ENCODE measurements at places on chromosomes 12 and 14.
A peak's percentile ranks its signal among the peaks of the same experiment; 100 is the strongest.

- no peak for DNase-seq
These were observed 187.8 kb downstream of the DACT1 start for GRCh38 chr14:58825606-58826005.

DNA sequence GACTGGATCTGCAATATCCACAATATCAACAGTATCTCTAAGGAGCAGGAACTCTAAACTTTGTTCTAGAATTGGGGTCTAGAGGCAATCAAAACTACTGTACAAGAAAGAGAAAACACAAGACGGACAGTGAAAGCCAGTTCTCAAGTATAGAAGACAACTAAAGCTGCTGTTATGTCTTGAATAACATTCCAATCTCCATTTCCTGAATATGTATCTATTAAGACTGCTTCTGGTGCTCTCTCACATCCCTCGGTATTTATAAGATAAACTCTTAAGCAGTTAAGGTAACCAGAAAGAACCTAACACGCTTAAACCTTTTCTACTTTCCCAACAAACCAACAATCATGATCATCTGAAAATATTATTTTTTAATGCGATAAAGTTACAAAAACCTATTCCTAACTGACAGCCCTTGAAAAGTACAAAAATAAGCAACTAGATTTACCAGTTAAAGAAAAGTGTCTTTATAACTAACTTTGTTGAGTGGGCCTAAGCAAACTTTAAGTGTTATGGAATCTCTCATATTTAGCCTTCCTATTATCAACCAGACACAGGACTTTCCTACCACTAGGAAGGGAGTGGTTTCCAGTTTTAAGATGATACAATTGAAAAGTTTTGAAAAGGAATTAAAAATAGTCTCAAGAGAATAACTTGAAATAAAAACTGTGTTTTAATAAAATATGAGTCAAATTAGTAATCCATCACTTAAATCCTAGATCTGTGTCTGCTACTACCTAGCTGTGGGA is 30.7 kb downstream of the NUMB start:
- no peak for DNase-seq

DNA sequence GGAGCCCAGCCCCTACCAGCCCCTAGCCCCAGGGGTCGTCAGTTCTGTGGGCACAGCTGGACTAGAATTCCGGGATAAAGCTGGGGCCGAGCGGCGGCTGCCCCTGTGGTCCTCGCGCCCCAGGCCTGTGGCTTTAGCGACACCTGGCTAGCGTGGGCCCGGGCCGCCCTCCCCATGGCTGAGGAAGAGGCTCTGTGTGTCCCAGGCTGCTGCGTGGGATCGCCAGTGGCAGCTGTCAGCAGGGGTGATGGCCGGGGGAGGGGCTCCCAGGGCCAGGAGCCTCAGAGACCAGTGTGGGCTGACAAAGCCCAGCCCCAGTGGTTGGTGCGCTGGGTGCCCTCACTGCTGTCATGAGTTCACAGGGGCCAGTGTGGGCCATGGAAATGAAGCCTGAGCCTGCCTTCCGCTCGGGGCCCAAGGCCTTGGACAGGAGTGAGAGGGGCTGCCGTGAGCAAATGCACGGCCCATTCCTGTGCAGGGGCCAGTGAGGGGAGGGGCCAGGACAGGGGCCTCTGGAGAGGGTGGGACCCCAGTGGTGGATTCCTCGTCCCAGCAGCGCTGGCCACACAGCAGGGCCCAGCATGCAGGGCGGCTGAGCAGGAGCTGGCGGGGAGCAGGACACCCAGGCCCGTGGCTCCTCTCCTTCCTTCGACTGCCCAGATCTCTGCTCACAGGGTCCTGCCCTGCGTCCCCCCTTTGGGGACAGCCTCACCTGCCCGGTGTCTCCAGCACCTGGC is 11.4 kb downstream of the FBRSL1 start:
- no peak for DNase-seq

GRCh38 chr12:96872961-96873360 is 34.1 kb upstream of the NEDD1 start:
- DNase-seq, result no peak

DNA sequence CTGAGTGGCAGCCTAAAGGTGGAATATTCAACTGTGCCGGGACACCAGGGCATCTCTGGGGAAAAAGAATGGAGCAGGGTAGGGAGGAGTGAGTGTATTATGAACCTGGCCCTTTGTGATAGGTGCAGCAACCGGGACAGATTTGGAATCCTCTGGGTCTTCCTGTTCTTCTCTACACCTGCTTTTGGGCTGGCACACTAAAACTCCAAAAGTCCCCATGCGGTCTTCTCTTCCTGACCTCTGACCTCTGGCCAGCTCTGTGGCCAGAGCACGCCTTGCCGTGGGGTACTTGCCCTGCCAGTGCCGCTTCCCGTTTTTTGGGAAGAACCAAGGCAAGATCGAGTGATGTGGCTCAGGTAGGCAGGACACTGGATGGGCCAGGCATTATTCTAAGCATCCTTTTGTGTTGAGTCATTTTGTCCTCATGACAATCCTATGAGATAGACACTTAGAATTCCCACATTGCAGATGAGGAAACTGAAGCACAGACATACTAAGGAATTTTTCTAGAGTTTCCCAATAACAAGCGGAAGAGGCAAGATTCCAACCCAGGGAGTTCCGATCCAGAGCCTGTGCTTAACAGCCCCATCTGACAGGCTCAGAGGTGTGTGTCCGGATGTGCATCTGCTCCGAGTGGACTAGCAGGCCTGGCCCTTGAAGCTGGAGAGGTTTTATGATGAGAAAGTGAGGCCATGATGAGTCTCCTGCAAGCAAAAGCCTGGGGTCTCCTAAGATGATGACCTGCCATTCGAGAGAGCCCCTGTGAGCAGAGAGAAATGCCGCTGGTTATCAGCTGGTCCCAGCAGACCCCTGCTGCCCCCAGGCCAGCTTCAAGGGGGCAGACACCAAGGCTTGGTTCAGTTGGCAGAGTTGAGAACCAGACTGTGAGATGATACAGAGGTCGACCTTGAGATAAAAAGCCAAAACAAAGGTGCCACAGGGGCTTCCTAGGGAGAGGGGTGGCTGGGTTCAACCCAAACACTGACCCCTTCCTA is 67.9 kb upstream of the ESRRB start:
- DNase-seq, result no peak

- DNase-seq, result no peak
These were observed 300.7 kb upstream of the SYT1 start for GRCh38 chr12:78563826-78564225.

- DNase-seq, result no peak
These were observed 17.4 kb upstream of the PYGL start for GRCh38 chr14:50961605-50962221.

- no peak for DNase-seq
These were observed 121.8 kb downstream of the TBC1D30 start for GRCh38 chr12:64946132-64946829.

DNA sequence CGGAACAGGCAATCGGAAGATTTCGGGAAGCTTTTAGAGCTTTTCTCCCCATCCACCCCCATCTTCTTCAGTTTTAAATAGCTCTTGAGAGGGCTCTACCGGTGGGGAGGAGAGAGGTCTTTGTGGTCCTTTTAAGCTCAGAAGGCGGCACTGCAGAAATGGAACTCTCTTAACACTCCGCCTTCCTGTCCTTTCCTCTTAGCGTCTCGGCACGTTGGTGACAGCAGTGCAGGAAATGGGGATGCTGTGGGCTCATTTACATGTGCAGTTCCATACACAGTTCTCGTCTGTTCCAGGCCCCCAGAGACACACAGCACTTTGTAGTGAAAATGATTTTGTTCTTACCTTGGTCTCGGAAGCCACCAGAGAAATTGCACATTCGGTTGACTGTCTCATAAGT is 50.4 kb upstream of the RIN3 start:
- peak; percentile 49 for DNase-seq

GRCh38 chr12:84803661-84804060 is 108.9 kb downstream of the SLC6A15 start:
- no peak for DNase-seq

DNA sequence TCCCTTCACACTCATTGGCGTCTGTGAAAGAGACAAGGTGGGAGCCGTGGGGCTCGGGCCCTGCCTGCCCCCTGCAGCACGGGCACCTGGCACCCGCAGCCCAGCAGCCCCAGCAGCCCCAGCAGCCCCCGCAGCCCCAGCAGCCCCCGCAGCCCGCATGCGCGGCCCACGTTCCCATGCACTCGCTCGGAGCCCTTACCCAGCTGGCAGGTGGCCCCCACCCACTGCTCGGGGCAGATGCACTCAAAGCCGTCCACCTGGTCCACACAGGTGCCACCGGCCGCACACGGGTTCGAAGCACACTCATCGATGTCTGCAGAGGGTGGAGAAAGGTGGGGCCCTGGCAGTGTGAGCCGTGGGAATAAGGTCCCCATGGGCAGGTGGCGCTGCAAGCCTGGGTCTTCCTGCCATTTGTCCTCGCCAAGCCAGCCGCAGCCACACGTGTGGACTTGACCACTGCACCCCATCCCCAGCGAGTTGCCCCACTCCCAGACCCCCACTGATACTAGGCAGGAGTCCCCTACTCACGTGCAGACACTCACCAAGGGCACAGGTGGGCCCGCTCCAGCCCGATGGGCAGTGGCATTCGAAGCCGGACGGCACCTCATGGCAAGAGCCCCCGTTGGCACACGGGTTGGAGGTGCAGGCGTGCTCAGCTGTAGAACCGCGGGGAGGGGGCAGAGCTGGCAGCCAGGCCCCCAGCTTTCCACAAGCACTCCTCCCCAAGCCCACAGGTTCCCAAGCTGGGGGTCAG is 17.3 kb downstream of the JAG2 start:
- no peak for DNase-seq

DNA sequence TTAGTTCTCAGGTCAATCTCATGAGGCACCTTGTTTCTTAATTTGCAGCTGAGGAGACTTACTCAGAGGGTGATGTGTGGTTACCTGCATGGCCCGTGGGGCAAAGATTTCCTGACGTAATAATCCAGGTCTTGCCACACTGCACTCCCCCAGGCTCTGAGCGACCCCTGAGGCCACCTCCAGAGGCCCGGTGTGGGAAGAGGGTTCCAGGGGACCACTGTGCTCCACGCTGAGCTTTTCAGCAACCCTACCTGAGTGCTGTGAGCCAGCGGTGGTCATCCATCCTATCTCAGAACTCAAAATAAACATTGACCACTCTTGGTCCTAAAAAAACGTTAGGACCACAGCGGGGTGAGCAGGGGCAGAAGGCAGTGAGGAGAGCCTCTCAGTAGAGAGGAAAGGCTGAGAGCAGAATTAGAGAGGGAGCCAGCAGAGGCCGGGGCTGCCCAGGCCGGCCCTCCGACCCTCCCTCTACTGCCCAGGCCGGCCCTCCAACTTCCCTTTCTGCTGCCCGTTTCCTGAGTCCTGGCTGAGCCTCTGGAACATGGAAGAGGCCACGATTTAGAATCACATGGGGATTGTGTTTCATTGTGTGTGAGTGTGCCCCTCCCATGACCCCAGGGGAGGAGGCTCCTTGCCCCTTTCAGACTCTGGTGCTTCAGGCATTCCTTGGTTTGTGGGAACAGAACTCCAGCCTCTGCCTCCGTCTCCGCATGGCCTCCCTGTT is 188.2 kb upstream of the DIO3 start:
- peak; percentile 17 for DNase-seq

- DNase-seq, result no peak
These were observed 58.6 kb upstream of the MYF6 start for GRCh38 chr12:80648881-80649280.

- DNase-seq, result no peak
These were observed 131.6 kb downstream of the SAMD4A start for GRCh38 chr14:54698501-54698900.

GRCh38 chr12:64070454-64070853 is 151.6 kb downstream of the KICS2 start:
- no peak for DNase-seq

GRCh38 chr12:29563636-29564035 is 66.2 kb upstream of the OVCH1 start:
- DNase-seq, result no peak

GRCh38 chr12:109609342-109609741 is 35.7 kb downstream of the MVK start:
- DNase-seq, result no peak

GRCh38 chr12:49649445-49649844 is 26.1 kb downstream of the PRPF40B start:
- DNase-seq, result no peak

- DNase-seq, result no peak
These were observed 82.3 kb downstream of the SPPL3 start for GRCh38 chr12:120821878-120822277.

- DNase-seq, result no peak
These were observed 8.2 kb upstream of the SMUG1 start for GRCh38 chr12:54197010-54197409.

Data from activated CD8-positive, alpha-beta memory T cell treated with anti-CD3 and anti-CD28 coated beads, Interleukin-2, amount 50 U/mL, for 48 hours (primary cell).